ENCODE measurements at places on chromosomes 16 and 17. TPM values are rescaled to one million over a fixed set of nuclear protein-coding genes. Genes with fewer than 3 reads are reported as not detected.

RTN4RL1 gene
- 0.18 TPM for total RNA-seq

DNA sequence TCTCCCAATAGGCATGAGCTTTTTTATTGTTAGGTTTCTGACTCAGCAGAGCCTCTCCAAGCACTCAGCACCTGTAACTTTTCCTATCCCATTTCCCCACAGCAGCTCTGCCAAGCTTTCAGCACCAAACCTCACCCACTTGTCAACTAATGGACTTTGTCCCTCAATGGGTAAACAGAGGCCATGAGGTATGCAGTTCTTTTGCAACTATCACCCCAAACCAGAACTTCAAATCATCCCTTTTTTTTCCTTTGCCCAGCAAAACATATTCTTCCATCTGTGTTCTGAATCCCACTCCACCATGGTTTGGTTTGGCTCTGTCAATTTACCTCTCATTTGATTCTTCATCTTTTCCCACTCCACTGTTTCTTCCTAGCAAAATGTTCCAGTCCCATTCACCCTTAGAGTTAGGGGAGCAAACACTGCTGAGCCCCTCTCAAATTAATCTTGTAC, 58.1 kb downstream of the TOX3 start:
- H3K4me1 ChIP-seq, result no peaks in the 10 kb centered on the region
- no peak for DNase-seq
- H3K27ac ChIP-seq, result no peak overlapping the region
- H3K27me3 ChIP-seq, result no peaks in the 10 kb centered on the region

DNA sequence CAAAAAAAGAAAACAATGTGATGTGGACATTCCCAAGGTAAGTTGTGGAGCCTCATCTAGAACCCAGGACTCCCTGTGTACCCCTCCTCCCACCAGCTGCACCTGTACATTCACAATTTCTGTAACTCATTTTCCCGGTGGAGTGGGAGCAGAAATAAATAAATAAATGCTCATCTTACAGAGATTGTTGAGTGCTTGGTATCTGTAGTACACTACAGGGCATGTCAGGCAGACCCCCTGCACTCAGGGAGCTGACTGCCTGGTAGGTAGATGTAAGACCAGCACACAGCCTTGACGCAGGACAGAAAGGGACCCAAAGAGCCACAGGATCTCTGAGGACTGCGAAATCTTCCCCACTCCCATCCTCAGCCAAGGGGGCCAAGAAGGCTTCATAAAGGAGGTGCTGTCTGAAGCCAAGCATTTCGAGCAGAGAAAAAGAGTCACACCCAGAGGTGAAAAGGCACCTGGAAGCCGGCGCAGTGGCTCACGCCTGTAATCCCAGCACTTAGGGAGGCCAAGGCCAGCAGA, 6.5 kb downstream of the EIF1 start:
- no peak overlapping the region for H3K27ac ChIP-seq
- no peaks in the 10 kb centered on the region for H3K27me3 ChIP-seq
- no peak for DNase-seq
- H3K36me3 ChIP-seq, result peaks cover 30% of the 10 kb centered on the region

- DNase-seq, result no peak
- no peak overlapping the region for H3K27ac ChIP-seq
- H3K27me3 ChIP-seq, result peaks cover 4% of the 10 kb centered on the region
- no peaks in the 10 kb centered on the region for H3K36me3 ChIP-seq
These were observed 3.3 kb downstream of the ITGA3 start for GRCh38 chr17:50059256-50059655.

GRCh38 chr16:10521681-10522274, 58.6 kb downstream of the EMP2 start:
- H3K27ac ChIP-seq, result no peak overlapping the region
- peak; percentile 66 for DNase-seq
- H3K4me1 ChIP-seq, result peaks cover 2% of the 10 kb centered on the region

RPH3AL gene
- 2.0 TPM for total RNA-seq

DNA sequence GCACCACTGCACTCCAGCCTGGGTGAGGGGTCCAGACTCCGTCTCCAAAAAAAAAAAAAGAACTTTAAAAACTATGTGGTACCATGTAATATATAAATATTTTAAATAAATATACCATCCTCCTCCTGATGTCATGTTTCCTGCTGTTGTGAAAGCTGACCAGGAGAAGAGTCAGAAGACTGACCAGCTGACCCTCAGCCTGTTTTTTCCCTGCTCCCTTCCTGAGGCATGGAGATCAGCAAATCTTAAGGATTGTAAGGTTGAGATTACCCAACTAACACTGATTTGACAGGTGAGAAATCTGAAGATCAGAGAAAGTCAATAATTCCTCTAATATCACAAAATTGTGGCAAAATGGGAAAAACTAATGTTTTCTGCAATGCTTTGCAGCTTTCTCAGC, 18.1 kb downstream of the NCOR1 start:
- peaks cover 30% of the 10 kb centered on the region for H3K36me3 ChIP-seq
- no peak overlapping the region for H3K27ac ChIP-seq
- H3K27me3 ChIP-seq, result no peaks in the 10 kb centered on the region
- no peak for DNase-seq

GRCh38 chr17:336110-337021, 16.2 kb downstream of the RPH3AL start:
- no peaks in the 10 kb centered on the region for H3K27me3 ChIP-seq
- H3K4me3 ChIP-seq, result no peak overlapping the region
- H3K27ac ChIP-seq, result no peak overlapping the region
- H3K36me3 ChIP-seq, result no peaks in the 10 kb centered on the region

- no peaks in the 10 kb centered on the region for H3K36me3 ChIP-seq
- no peak overlapping the region for H3K27ac ChIP-seq
- H3K4me3 ChIP-seq, result no peak overlapping the region
- H3K4me1 ChIP-seq, result no peaks in the 10 kb centered on the region
- H3K27me3 ChIP-seq, result no peaks in the 10 kb centered on the region
- no peak for DNase-seq
These were observed 99.2 kb upstream of the CDH8 start for GRCh38 chr16:62135446-62135845.

FBXW10 gene
- 0.23 TPM for total RNA-seq

DNA sequence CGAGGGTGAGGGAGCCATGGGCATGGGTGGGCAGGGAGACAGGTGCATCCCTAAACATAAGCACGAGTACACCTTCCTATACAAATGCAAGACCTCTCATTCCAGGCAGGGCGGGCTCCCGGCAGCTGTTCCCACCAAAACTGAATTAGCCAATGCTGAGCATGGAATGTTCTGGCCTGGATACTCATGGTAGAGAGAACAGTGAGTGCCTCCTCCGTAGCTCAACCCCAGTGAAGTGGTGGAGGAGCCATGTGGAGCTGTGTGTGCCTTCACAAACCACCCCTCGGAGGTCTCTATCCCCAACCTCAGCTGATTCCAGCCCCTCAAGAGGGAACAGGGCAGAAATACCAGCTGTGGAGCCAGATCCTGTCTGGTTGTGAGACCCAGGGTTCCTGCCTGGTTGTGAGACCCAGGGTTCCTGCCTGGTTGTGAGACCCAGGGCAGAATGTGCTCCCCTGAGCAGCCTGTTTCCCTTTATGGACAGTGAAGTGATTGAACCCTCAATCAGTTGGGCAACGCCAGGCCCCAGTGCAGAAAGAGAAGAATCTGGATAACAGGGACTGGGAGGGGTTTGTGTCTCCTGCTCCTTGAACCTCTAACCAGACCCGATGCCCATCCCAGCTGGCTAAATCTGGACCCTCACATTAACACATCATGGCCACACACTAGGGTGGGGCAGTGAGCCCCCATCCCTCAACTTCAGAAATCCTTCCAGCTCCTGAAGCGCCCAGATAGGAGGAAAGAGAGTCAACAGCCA, 2.4 kb upstream of the CDH16 start:
- H3K27ac ChIP-seq, result no peak overlapping the region
- peaks cover 7% of the 10 kb centered on the region for H3K4me1 ChIP-seq
- H3K4me3 ChIP-seq, result no peak overlapping the region
- no peak for DNase-seq
- peaks cover 32% of the 10 kb centered on the region for H3K27me3 ChIP-seq

- peaks cover 79% of the 10 kb centered on the region for H3K36me3 ChIP-seq
- no peaks in the 10 kb centered on the region for H3K27me3 ChIP-seq
- peak; percentile 69 for DNase-seq
- H3K4me1 ChIP-seq, result peaks cover 61% of the 10 kb centered on the region
- peak overlapping the region; percentile 97 for H3K27ac ChIP-seq
These were observed 669 bp downstream of the RNF167 start for GRCh38 chr17:4940555-4941318.

DNA sequence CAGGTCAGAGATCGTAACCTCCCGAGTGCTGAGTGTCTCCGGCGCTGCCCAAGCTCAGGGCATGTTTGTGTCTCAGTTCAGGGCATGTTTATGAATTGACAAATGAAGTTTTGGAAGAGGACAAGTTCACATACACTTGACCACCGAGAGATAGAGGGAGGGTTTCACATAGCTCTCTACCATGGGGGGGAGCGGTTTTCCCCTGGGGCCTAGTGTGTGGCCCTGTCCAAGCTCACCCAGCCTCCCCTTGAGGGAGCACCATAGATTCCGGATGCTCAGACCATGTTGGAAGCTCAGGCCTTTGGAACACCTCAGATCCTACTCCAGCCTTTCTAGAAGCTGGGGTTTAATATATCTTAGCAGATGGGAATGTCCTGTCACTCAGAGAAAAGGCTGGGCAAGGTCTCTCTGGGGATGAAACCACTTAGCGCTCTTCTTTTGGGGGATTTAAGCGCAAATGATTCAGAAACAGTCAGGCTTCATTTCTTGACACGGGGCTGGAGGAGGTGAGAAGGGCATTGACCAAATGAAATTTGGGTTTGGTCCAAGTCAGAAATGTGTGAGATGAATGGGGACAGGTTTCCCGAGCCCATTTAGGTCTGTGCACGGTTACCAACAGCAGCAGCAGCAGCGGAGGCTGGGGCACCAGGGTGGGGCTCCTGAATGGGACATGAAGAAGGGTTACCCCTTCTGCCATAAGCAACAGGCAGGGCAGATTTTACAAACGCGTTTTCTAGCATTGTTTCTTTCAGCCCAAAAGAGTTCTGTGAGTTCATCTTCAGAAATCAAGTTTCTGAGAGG, 96.6 kb downstream of the METRNL start:
- no peak overlapping the region for H3K4me3 ChIP-seq
- H3K27me3 ChIP-seq, result no peaks in the 10 kb centered on the region
- no peaks in the 10 kb centered on the region for H3K4me1 ChIP-seq

DNA sequence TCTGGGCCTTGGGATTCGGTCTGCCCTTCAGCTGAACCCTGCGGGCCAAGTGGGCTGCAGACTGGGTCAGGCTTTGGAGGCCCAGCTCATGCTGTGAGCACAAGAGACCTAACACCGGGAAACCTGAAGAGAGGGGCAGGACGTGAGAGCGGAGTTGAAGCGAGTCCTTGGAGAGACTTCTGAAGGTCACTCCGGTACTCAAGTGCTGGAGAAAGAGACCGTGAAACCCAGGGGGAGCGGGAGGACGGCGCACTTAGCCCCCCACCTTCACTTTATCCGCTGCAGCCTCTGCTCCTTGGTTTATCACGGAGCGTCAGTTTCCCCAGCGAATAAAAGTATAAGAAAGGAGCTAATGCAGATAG, 361 bp downstream of the UQCRC2 start:
- H3K4me1 ChIP-seq, result peaks cover 57% of the 10 kb centered on the region
- peak overlapping the region; percentile 100 for H3K27ac ChIP-seq
- H3K4me3 ChIP-seq, result peak overlapping the region; percentile 98
- H3K27me3 ChIP-seq, result no peaks in the 10 kb centered on the region
